ENCODE measurements at places on chromosomes 3 and 15.

DNA sequence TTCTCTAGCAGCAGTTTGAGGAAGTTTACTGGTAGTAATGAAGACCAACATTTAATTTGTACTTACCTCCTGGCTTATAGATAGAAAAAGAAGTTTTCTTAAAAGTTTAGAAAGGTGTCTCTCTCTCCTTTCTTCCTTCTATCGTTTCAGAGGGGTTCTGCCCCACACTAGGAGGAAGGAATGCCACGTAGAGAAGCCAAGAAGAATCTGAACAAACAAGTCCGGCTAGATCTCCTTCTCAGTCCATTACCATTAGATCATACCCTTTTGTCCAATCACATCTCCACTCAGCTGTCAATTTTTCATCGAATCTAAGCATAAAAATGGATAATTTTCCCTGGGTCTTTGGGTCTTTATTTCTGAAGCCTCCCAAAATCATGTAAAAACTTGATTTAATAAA is 1048.1 kb downstream of the SI start:
- no peak for DNase-seq

GRCh38 chr15:88202231-88202630 is 54.3 kb downstream of the NTRK3 start:
- DNase-seq = peak; percentile 36

GRCh38 chr15:94297558-94297957 is 66.2 kb downstream of the MCTP2 start:
- DNase-seq = peak; percentile 6

- no peak for DNase-seq
These were observed 347 bp downstream of the HACL1 start for GRCh38 chr3:15601046-15601398.

DNA sequence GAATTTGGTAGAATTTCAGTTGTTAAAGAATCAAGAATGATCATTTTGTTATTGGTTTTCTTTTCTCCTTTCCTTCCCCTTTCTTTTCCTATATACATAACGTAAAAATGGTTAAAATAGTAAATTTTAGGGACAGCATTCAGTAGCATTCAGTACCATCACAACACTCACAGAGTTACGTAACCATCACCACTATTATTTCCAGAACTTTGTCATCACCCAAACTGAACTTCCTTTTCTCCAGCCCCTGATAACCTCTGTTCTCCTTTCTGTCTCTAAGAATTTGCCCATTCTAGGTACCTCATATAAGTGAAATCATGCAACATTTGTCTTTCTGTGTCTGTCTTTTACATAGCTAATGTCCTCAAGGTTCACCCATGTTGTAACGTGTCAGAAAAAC is 165.3 kb downstream of the AKAP13 start:
- no peak for DNase-seq

DNA sequence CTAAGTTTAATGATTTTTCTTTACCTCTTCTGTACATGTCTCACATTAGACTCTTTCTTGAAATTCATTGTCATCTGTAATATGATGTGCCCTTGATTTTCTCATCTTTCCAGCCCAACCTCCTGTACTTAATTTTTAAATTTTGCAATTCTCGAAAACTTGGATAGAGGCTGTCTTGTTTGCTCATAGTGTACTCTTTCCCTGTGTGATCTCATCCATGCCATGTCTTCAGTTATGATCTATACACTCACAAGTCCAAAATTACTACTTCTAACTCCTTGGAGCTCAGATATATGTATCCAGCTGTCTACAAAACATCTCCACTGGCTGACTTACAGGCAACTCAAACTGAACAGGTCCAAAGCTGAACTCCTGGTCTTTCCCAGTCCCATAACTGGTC is 42.2 kb downstream of the CD200 start:
- no peak for DNase-seq

DNA sequence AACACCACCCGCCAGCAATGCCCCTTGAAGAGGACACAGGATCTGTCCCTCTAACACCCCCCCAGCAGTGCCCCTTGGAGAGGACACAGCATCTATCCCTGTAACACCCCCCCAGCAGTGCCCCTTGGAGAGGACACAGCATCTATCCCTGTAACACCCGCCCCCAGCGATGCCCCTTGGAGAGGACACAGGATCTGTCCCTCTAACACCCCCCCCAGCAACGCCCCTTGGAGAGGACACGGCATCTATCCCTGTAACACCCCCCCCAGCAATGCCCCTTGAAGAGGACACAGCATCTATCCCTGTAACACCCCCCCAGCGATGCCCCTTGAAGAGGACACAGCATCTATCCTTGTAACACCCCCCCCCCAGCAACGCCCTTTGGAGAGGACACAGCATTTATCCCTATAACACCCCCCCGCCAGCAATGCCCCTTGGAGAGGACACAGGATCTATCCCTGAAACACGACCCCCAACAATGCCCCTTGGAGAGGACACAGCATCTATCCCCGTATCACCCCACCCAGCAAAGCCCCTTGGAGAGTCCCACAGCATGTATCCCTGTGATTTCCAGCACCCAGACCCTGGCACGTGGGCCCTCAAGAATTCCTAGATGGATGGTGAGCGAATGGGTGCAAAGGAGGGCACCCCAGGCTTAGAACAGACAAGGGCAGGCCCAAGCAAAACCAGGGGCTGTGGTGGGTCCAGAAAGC is 26.9 kb downstream of the TNK2 start:
- no peak for DNase-seq

- peak; percentile 53 for DNase-seq
These were observed 36.0 kb upstream of the TIMP4 start for GRCh38 chr3:12194669-12195161.

- DNase-seq = peak; percentile 42
These were observed 25.3 kb downstream of the ADGRG7 start for GRCh38 chr3:100634493-100635272.
